ENCODE measurements at places on chromosomes 7 and 10. TPM values are rescaled to one million over a fixed set of nuclear protein-coding genes. Genes with fewer than 3 reads are reported as not detected.

The HOXA4 gene
- 0.41 TPM for polyA plus RNA-seq

The SEMA3C gene
- polyA plus RNA-seq = not detected

The VENTX gene
- not detected for polyA plus RNA-seq

The PDSS1 gene
- polyA plus RNA-seq = 6.5 TPM

The CDNF gene
- polyA plus RNA-seq = 5.3 TPM

The NRP1 gene
- polyA plus RNA-seq = not detected
